Germinal center (tissue), 1 donor: ENCODE measurements at places on chromosomes 1 and 21.
A peak's percentile ranks its signal among the peaks of the same experiment; 100 is the strongest.

- no peak for DNase-seq
Measured at GRCh38 chr1:42195841-42196240, 31.3 kb upstream of the GUCA2A start.

GRCh38 chr1:175116210-175116798 is 48.7 kb downstream of the TNN start:
- no peak for DNase-seq

- DNase-seq = no peak
Measured at GRCh38 chr1:113887402-113888175, at the start of gene BCL2L15. TSS of gene BCL2L15 (minus strand) at chr1:113887581. CDS start at chr1:113887375, 206 bp downstream.

GRCh38 chr1:65213271-65214023 is 65.4 kb downstream of the AK4 start:
- no peak for DNase-seq

GRCh38 chr1:18929686-18930085 is 26.8 kb downstream of the IFFO2 start:
- DNase-seq = no peak

GRCh38 chr1:215669806-215670491 is 102.8 kb downstream of the KCTD3 start:
- no peak for DNase-seq

- no peak for DNase-seq
Measured at GRCh38 chr21:45335151-45335760, 47.6 kb upstream of the POFUT2 start.

DNA sequence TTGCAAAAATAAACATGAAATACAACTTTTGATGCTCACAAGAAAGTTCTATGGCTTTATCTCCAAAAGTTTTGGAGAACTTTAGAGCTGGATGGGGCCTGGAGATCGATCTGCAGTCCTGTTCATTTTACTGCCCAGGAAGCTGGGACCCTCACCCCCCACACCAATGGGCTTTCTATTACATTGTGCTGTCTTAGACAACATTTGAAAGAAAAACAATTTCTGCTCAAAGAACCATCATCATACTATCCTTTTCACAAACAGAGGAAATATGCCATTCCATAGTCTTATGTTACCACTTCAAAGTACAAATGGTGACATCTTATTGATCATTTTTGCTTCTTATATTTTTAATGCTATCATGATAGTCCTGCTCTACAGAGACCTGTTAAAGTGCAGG is 2.0 kb upstream of the HNRNPU start:
- no peak for DNase-seq

DNA sequence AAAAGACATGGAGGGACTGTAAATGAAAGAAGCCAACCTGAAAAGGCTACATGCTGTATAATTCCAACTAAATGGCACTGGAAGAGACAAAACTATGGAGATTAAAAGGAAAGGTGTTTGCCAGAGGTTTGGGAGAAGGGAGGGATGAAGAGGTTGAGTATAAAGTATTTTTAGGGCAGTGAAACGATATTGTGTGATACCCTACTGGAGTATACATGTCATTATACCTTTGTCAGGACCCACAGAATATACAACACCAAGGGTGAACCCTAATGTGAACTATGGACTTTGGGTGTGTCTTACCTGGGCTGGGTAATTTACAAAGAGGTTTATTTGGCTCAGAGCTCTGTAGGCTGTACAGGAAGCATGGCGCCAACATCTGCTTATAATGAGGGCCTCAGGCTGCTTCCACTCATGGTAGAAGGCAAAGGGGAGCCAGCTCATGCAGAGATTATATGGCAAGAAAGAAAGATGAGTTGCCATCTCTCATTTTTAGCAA is 73.4 kb downstream of the CD2 start:
- no peak for DNase-seq

DNA sequence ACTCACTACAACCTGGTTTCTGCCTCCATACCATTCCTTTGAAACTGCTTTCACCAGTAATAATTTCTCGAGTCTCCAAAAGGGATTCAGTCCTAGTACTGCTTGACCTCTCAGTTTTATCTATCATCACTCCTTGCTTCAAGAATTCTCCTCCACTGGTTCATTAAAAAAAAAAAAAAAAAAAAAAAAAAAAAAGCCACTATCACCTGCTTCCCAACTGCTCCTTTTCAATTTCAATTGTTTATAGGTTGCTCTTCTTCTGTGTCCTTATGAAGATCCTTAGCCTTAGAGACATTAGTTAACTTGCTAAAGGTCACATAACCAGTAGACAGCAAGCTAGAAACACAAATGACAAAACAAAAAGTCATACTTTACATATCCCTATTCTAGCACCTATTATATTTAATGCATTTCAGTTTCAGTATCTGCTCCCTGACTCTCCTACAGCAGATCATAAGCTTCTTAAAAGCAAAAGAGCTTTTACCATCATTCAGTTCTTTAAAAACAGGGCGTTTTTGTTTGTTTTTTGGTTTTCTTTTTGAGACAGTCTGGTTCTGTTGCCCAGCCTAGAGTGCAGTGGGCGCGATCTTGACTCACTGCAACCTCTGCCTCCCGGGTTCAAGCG is 7.1 kb downstream of the NRDC start:
- no peak for DNase-seq

DNA sequence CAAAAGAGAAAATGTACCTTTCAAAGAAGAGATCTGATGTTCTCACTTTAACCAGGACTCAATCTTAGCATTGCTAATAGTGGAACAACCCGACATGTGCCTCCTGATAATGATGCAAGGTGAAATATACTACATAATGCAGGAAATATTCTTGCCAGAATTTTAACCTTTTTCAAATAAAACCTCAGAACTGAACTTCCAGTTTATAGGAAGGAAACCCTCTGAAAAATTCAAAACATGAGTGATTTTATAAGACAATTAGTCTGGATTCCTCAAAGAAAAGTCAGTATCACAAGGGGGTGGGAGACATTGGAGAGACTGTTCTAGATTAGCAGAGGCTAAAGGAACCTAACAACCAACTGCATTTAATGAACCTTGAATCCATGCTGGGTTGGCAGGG is 18.1 kb downstream of the AHCYL1 start:
- no peak for DNase-seq

GRCh38 chr1:161440312-161440894 is 64.9 kb upstream of the FCGR2A start:
- DNase-seq = peak; percentile 72

GRCh38 chr1:44949286-44949685 is 37.1 kb downstream of the EIF2B3 start:
- DNase-seq = no peak

DNA sequence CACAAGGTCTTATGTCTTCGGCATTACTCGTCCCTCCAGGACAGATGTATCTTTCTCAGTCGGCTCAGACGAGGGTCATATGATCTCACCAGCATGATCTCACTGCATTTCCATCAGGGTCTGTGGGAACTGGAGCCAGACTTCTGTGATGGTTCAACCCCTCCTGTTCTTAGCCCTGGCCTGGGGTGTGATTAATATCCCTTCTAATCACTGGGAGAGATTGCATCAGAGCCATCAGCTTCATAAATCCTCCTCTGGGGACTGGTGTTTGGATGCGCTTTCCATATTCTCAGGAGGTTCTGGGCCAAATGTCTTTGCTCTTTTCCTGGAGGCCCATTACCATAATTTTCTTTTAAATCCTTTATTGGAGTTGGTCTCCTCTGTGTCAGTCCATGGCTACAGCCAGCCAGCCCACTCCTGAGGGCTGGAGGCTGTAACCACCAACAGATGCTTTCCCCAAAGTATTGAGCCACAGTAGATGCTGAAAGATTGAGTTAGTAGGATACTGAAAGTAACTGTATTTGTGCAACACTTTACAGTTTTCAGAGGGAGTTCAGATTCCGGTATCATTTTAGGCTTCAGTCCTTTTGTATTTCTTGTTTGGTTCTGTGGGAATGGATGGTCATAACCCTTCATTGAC is 20.0 kb downstream of the CACNA1E start:
- DNase-seq = no peak

DNA sequence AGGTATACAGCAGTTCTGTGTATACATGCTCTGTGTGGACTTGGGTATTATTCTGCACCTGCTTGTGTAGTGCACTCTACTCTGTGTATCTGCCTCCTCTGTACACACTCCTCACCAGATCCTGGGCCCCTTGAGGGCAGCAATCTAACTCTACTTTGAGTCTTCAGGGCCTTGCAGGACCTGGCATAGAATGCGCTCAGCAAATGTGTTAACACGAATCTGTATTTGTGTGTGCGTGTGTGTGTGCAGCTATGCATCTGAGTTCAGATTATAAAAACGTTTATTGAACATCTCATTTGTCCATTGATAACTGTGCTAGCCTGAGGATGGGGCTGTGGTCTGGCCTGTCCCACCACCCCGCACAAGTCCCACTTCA is 3.9 kb upstream of the MEF2D start:
- no peak for DNase-seq
